ENCODE measurements at places on chromosomes 13 and 19.

DNA sequence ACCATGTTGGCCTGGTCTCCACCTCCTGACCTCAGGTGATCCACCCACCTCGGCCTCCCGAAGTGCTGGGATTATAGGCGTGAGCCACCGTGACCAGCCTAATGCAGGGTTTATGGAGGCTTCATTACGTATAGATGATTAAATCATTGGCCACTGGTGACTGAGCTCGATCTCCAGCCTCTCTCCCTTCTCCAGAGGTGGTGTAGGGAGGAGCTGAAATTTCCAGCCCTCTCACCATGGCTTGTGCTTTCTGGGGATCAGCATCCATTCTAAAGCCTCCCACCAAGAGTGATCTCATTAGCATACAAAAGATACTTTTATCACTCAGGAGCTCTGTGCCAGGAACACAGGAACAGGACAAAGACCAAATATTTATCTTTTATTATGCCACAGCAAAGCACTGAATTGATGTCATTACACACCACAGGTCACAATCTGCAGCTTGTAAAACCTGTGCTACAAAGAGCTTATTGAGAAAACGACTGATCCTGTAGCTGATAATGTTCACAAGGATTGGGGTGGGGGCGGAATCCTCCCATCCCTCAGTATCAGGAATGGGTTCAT, 32.4 kb downstream of the RHPN2 start:
- DNase-seq = peak; percentile 79

GRCh38 chr19:1921825-1922224, 16.6 kb downstream of the ADAT3 start:
- no peak for DNase-seq

DNA sequence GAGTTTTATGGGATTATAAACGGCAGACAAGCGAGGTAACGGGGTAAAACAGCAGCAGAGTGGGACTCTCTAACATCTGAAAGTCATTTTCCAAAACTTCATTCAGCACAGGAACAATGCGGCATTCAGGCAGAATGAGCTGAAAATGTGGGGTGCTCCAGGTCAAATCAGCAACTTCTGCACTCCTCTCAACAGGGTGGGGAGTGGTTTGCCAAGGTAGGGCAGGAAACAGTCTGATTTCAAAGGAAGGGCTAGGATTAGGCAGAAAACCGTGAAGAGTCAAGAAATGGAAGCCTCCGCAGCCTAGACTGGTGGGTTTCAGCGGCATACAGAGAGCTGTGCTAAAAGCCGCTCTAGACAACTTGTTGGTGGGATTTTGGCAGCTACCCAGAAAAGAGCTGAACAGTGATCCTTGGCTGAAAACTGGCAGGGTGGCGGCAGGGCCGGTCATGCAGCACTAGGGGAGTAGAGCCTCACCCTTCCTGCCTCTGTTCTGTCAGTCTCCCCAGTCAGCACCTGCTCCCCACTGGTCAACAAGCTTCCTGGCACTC, 154.2 kb upstream of the KLF12 start:
- peak; percentile 75 for DNase-seq

GRCh38 chr13:72536714-72537394, 190.6 kb downstream of the MZT1 start:
- no peak for DNase-seq

- DNase-seq = no peak
Observed at GRCh38 chr19:47186446-47187334, 44.3 kb downstream of the BBC3 start.

DNA sequence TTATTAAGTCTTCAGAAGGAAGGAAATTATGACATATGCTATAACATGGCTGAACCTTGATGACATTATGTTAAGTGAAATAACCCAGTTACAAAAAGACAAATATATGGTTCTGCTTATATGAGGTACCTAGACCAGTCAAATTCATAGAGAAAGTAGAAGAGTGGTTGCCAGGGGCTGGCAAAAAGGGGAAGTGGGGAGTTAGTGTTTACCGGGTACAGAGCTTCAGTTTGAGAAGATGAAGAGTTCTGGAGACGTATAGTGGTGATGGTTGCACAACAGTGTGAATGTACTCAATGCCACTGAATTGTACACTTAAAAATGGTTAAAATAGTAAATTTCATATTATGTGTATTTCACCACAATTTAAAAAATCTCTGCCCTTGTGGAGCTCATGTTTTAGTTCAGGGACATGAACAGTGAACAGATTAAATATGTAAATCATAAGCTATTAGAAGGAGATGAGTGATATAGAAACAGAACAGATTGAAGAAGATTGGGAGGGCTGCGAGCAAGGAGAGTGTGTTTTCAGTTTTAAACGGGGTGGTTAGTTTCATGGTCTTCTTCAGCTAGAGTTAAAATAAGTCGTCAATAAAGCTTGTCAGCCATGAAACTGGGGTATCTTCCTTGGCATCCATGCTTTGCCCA, 355.2 kb downstream of the KCNRG start:
- no peak for DNase-seq

DNA sequence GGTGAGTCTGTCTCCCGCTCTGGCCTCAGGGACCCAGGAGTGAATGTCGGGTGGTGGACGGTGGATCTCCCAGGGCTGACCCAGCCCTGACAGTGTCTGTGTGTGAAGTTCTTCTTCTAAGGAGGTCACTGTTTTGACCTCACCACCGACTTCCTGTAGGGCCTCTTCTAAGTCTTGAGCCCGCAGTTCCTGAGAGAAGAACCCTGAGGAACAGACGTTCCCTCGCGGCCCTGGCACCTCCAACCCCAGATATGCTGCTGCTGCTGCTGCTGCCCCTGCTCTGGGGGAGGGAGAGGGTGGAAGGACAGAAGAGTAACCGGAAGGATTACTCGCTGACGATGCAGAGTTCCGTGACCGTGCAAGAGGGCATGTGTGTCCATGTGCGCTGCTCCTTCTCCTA, at the start of gene SIGLEC7:
Gene SIGLEC7 (plus strand): TSS at position 183 of the 400 bp plus-strand sequence. CDS start 69 bp downstream, at position 252.
- no peak for DNase-seq

- DNase-seq = no peak
Observed at GRCh38 chr13:110590577-110590976, 24.8 kb upstream of the NAXD start.

DNA sequence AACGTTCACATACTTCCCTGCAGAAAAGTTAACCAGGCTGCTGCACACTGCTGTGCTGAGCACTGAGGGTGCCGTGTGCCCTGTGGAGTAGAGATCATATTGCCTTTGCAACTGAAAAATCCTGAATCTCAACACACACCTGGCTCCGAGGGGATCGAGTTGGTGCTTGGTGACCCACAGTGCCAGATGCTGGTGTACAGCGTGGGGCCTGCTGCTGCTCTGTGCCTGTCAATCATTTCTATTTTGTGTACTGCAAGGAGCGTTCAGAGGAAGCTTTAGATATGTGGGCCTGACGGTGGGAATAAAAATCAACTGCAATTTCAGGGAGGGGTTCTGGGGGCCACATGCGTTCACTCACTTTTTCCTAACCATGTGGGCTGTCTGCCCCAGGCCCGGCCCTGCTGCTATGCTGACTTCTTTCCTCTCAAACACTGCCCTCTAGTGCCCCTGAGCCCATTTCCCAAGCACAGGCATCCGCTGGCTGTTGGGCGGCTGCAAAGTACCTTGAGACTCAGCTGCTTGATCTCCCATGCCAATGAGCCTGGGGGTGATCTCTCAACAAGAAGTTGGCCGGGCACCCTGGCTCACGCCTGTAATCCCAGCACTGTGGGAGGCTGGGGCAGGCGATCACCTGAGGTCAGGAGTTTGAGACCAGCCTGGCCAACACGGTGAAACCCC, 9.7 kb upstream of the LENG8 start:
- DNase-seq = no peak

GRCh38 chr13:79679334-79679733, 198.4 kb downstream of the NDFIP2 start:
- peak; percentile 71 for DNase-seq

GRCh38 chr19:33186431-33187182, 7.5 kb upstream of the LRP3 start:
- no peak for DNase-seq

DNA sequence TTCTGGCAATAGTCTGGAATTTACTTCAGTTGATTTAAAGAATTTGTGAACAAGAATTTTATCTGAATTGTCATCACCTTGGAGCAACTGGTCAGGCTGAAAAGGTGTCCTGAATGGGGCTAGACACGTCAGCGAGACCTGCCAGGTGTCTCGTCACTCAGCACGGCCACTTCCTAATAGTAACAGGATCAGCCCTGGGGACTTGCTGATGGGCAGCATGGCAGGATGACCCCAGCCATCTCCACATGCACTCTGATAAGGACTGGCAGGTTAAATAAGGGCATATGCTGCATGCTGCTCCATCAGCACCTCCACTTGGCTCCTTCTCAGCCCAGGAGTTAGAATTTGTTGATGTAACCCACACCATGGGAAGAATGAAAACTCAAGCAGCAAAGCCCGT, 224.2 kb downstream of the FOXO1 start:
- DNase-seq = no peak

- DNase-seq = no peak
Observed at GRCh38 chr19:44634785-44635184, 8.9 kb upstream of the PVR start.

GRCh38 chr19:47573071-47574026, at the start of gene ZNF541:
Gene ZNF541 (minus strand): TSS chr19:47573148. CDS start chr19:47555856, 17,292 bp downstream.
- no peak for DNase-seq

DNA sequence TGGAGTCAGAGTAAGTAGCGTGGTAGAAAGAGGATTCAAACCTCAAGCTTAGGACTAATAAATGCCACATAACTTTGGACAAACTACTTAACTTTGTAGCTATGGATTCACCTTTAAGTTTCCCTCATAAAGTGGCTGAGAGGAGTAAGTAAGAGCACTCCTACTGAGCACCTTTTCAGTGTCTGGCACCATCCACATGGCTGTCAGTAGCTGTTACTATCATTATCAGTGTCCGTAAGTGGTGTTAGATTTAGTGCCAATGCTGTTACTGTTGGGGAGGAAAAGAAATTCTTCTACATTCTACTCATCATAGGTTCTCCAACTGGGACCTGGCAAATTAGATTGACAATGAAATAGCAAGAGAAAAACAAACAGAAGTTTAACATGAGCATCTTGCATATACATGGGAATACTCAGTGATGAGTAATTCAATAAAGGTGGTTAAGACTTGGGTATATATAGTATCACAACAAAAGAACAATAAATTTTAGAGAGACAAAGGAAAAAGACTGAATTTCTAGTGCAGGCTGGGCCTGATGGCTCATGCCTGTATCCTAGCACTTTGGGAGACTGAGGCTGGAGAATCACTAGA, 165.6 kb upstream of the NBEA start:
- no peak for DNase-seq

GRCh38 chr19:6753178-6754031, 13.8 kb downstream of the SH2D3A start:
- no peak for DNase-seq

GRCh38 chr13:59038824-59039223, 1124.9 kb downstream of the DIAPH3 start:
- DNase-seq = no peak

GRCh38 chr19:3508771-3509535, 2.8 kb downstream of the FZR1 start:
- no peak for DNase-seq

- DNase-seq = no peak
Observed at GRCh38 chr19:28596561-28597071, 616.3 kb downstream of the UQCRFS1 start.

DNA sequence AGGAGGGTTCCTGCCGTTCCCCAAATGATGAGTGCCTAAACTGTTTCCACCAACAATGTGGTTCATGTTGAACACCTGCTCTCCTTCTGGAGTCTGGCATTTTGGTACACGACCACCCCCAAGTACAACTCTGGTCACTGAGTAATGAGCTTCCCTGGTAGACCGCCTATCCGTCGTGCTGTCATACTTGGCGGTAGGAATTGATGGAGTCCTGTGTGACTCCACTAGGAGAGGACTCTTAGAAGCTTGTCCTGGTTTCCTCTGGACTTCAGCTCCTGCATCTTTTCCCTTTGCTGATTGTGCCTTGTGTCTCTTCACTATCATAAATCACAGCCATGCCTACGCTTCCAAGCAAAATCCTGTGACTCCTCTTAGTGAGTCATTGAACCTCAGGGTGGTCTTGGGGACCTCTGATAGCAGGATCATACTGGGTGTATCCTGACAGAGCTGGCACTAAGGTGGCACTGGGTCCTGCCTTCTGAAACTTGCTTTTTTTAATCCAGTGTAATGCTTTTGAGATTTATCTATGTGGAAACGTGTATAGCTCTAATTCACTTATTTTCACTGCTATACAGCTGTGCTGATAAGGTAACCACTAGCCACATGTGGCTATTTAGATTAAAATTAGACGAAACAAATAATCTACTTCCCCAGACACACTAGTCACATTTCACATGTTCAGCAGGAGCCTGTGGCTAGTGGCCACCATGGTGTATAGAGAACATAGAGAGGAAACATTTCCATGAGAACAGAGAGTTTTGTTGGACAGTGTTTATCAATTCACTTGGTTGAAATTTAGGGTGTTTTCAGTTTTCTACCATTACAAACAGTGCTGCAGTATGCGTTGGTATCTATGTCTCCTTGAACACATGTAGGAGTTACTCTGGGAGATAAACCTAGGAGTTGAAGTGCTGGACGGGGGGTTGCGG, 6.1 kb upstream of the ASF1B start:
- DNase-seq = no peak

DNA sequence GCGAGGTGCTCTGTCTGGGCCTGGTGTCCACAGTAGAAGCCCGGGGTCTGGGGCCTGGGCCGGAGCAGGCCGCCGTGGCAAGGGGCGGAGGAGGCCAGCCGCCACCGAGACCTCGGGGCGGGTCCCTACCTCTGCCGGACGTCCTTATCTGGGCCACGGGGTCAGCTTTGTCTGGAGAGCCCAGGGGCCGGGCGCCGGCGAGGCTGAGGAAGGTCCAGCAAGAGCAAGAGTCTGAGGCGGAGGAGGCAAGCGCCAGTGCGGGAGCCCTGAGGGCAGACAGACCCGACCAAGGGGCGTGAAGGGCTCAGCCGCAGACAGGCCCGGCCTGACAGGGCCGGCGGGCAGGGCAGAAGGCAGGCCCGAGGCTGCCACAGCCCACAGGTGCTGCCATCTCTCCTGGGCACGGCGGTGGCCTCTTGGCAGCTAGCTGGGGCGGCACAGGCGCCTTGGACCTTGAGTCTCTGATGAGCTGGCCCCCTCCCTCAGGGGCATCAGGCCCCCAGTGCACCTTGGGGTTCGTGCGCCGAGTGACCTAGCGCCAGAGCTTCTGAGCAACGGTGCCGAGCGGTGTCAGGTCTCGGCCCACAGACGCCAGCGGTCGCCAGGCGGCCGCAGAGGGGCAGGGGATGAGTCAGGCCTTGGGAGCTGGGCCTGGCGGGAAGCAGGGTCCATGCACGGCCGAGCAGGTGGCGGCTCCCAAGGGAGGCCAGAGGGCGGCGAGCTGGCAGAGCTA, 19.1 kb upstream of the AKAP8 start:
- DNase-seq = no peak

DNA sequence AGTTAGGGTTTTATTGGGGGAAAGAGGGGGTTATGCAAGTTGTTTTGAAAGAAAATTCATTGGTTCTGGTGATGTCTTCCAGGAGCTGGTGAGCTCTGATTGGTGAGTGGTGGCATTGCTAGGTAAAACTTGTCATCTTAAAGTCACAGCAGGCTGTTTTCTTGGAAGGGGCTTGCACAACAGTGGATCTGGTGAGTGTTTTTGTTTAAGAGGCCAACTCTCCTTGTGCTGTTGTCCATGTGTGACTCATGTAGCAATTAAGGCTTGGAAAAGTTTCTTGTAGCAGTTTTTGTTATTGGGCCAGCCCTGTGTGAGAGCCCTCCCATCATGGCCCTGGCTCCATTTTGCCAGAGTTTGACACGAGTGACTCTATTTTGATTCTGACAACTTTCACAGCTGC, 109.4 kb downstream of the RFC3 start:
- DNase-seq = no peak

- DNase-seq = no peak
Observed at GRCh38 chr19:13133241-13133870, 15.3 kb downstream of the NACC1 start.

Measured in COR-L47 (cell line).